ENCODE measurements at places on chromosomes 3 and 15. TPM values are rescaled to one million over a fixed set of nuclear protein-coding genes. Genes with fewer than 3 reads are reported as not detected.

DNA sequence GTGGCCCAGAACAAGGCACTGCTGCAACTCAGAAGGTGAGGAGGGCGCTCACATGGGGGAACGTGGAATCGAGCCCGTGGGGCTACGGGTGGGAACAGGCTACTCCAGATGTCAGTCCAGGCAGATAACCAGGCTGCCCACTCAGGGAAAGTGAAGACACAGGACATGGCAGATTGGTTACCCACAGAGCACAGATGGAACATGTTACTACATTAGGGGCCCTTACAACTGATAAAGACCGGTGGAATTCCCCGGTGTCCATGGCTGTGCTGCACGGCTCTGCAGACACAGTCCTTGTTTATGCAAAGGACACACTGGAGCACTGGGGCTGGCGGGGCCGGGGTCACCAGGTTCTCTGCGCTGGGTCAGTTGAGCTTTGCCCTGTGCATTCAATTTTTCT lies 36.9 kb downstream of the PCSK6 start:
- H3K27ac ChIP-seq: no peak overlapping the region
- H3K4me1 ChIP-seq: peaks cover 27% of the 10 kb centered on the region
- H3K27me3 ChIP-seq: peaks cover 6% of the 10 kb centered on the region
- DNase-seq: no peak
- H3K4me3 ChIP-seq: no peak overlapping the region
- no peaks in the 10 kb centered on the region for H3K36me3 ChIP-seq

The CLDN16 gene
- total RNA-seq: not detected

DNA sequence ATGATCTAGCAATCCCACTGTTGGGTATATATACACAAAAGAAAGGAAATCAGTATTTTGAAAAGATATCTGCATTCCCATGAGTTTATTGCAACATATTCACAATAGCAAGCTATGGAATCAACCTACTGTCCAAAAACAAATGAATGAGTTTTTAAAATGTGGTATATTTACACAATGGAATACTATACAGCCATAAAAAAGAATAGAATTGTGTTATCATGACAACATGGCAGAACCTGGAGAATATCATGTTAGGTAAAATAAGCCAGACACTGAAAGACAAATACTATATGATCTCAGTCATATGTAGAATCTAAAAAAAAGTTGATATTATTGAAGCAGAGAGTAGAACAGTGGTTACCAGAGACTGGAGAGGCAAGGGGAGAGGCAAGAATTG lies 732.6 kb downstream of the MCTP2 start:
- no peak for DNase-seq
- H3K27me3 ChIP-seq: no peaks in the 10 kb centered on the region
- H3K4me3 ChIP-seq: no peak overlapping the region
- H3K4me1 ChIP-seq: no peaks in the 10 kb centered on the region

The SMCO1 gene
- not detected for total RNA-seq

GRCh38 chr3:167895684-167896083 lies 160.2 kb downstream of the SERPINI1 start:
- no peaks in the 10 kb centered on the region for H3K27me3 ChIP-seq
- DNase-seq: no peak
- no peaks in the 10 kb centered on the region for H3K4me1 ChIP-seq
- H3K4me3 ChIP-seq: no peak overlapping the region
- no peak overlapping the region for H3K27ac ChIP-seq
- no peaks in the 10 kb centered on the region for H3K36me3 ChIP-seq

The TMCO5A gene
- total RNA-seq: not detected

All from SJCRH30 (cell line).